ENCODE measurements at places on chromosomes 5 and 9. TPM values are rescaled to one million over a fixed set of nuclear protein-coding genes. Genes with fewer than 3 reads are reported as not detected.

The ECSCR gene
- total RNA-seq, result 14.8 TPM

- H3K27me3 ChIP-seq, result no peaks in the 10 kb centered on the region
- H3K4me3 ChIP-seq, result no peak overlapping the region
- H3K27ac ChIP-seq, result peak overlapping the region; percentile 64
- no peaks in the 10 kb centered on the region for H3K36me3 ChIP-seq
- H3K4me1 ChIP-seq, result peaks cover 18% of the 10 kb centered on the region
Measured at GRCh38 chr9:121242219-121242958, 25.6 kb upstream of the GSN start.

DNA sequence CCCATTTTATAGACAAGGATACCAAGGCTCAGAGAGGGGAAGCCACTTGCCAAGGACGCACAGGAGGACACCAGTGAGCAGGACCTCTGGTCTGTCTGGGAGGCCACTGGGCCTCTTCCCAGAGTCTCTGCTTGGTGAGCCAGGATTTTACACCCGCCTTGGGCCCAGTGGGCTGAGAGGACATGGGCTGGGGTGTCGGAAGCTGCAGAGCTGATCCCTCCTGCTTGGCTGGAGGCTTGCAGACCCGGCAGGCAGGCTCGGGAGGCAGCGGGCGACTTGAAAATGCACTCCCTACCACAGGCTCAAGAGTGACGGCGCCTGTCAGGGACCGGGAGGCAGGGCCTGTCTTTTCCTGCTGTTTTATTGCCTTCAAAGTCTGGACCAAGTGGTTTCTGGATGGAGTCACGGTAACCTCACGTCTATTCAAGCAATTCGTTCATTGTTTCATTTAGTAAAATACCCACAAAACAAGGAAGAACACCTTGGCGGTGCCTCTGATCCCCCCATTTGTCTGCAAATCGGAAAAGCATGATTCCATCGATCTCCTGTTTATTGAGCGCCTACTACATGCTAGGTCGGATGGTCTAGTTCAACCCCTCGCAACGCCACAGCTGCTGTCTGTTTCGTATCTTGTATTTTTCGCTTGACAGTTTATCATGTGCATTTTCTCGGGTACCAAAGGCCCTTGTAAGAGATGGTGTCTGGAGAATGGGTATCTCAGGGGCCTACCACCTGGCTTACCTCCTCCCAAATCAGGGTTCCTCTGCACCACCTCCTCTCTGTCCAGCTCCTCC is 108.1 kb upstream of the IER5L start:
- H3K27ac ChIP-seq, result no peak overlapping the region
- DNase-seq, result peak; percentile 40
- H3K4me3 ChIP-seq, result no peak overlapping the region
- no peaks in the 10 kb centered on the region for H3K27me3 ChIP-seq
- no peaks in the 10 kb centered on the region for H3K4me1 ChIP-seq

DNA sequence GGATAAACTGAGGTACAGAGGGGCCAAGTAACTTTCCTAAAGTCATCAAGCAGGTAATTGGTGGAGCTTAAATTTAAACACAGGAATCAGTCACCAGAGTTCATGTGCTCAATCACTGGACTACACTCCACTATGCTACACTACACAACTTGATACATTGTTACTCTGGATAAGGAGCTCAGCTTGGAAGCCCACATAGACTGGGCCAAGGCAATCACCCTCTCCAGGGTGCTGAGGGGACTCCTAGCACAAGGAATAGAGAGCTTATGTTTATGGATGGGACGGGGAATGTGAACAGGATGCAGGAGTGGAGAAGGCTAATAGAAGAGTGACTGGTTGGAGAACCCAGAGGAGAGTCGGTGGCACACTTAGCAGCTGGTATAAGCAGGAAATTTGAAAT is 113.5 kb upstream of the NFIB start:
- H3K36me3 ChIP-seq, result no peaks in the 10 kb centered on the region
- H3K4me1 ChIP-seq, result peaks cover 8% of the 10 kb centered on the region
- H3K4me3 ChIP-seq, result no peak overlapping the region
- no peaks in the 10 kb centered on the region for H3K27me3 ChIP-seq

The NR5A1 gene
- total RNA-seq, result not detected

- H3K4me3 ChIP-seq, result no peak overlapping the region
- no peaks in the 10 kb centered on the region for H3K36me3 ChIP-seq
- no peaks in the 10 kb centered on the region for H3K4me1 ChIP-seq
- no peak for DNase-seq
- H3K27me3 ChIP-seq, result no peaks in the 10 kb centered on the region
Measured at GRCh38 chr5:56638061-56638621, 177.2 kb upstream of the MAP3K1 start.

- DNase-seq, result no peak
- H3K27me3 ChIP-seq, result no peaks in the 10 kb centered on the region
- no peaks in the 10 kb centered on the region for H3K4me1 ChIP-seq
Measured at GRCh38 chr9:11158676-11159075, 545.9 kb upstream of the PTPRD start.

The SOX30 gene
- total RNA-seq, result 0.55 TPM

GRCh38 chr5:153480401-153480800 is 10.1 kb upstream of the GRIA1 start:
- H3K27ac ChIP-seq, result no peak overlapping the region
- H3K4me1 ChIP-seq, result no peaks in the 10 kb centered on the region
- H3K4me3 ChIP-seq, result no peak overlapping the region
- H3K36me3 ChIP-seq, result no peaks in the 10 kb centered on the region
- H3K27me3 ChIP-seq, result no peaks in the 10 kb centered on the region
- no peak for DNase-seq

DNA sequence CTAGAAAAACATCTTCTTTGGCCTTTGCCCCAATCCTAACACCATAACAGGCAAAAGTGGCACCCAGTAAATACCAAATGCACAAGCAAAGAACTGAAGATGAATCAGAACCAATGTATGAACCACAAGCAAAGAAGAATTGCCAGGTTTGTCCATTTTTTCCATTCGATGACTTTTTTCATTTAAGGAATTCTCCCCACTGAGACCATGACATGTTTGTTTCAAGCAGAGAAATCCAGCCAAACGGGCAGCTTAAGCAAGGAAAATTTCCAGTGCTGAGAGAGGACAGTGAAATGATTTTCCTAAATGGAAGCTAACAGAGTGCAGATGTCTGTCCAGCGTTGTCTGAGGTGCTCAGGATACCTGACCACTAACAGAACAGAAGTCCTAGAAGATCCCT is 203.7 kb downstream of the ADAMTS12 start:
- no peaks in the 10 kb centered on the region for H3K27me3 ChIP-seq
- H3K36me3 ChIP-seq, result no peaks in the 10 kb centered on the region
- no peak overlapping the region for H3K27ac ChIP-seq
- no peaks in the 10 kb centered on the region for H3K4me1 ChIP-seq

DNA sequence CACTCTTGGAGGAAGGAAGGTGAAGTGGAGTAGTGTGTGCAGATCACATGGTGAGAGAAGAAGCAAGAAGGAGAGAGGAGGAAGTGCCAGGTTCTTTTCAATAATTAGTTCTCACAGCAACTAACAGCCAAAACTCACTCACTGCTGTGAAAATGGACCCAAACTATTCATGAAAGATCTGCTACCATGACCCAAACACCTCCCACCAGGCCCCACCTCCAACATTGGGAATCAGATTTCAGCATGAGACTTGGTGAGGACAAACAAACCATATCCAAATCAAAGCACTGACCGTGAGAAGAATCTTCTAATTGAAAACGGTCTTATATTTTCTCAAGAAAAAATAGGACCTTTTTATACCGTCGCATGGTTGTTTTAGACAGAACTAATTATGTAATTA is 468.7 kb upstream of the TYRP1 start:
- H3K27ac ChIP-seq, result no peak overlapping the region
- no peak overlapping the region for H3K4me3 ChIP-seq
- DNase-seq, result no peak
- H3K4me1 ChIP-seq, result no peaks in the 10 kb centered on the region
- H3K36me3 ChIP-seq, result no peaks in the 10 kb centered on the region
- no peaks in the 10 kb centered on the region for H3K27me3 ChIP-seq

The GPR150 gene
- total RNA-seq, result not detected

DNA sequence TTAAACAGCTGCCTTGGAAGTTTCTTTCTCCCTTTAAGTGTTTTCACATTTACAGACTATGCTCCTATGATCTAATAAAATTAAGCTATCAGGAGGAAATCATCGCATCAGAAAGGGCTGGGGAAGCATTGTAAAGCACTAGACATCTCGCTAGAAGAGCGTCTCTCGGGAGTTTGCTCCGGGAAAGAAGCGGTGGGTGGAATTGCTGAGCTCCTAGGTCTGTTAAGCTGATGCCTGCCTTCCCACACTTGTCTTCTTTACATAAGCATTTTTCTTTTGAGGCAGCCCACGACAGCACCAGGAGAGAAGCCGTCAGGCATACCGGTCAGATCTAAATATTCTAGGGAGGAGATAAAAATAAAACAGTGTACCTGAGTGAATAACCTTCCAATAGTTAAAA is 541.7 kb upstream of the TUSC1 start:
- no peak for DNase-seq
- no peak overlapping the region for H3K27ac ChIP-seq
- H3K4me1 ChIP-seq, result no peaks in the 10 kb centered on the region
- H3K27me3 ChIP-seq, result no peaks in the 10 kb centered on the region
- no peak overlapping the region for H3K4me3 ChIP-seq

GRCh38 chr5:125848751-125849150 is 574.5 kb upstream of the GRAMD2B start:
- no peak overlapping the region for H3K4me3 ChIP-seq
- H3K4me1 ChIP-seq, result no peaks in the 10 kb centered on the region
- no peak overlapping the region for H3K27ac ChIP-seq
- H3K27me3 ChIP-seq, result no peaks in the 10 kb centered on the region
- H3K36me3 ChIP-seq, result no peaks in the 10 kb centered on the region

- no peaks in the 10 kb centered on the region for H3K27me3 ChIP-seq
- no peaks in the 10 kb centered on the region for H3K4me1 ChIP-seq
- H3K27ac ChIP-seq, result no peak overlapping the region
- no peaks in the 10 kb centered on the region for H3K36me3 ChIP-seq
- no peak for DNase-seq
Measured at GRCh38 chr9:71237051-71237450, 115.6 kb upstream of the TRPM3 start.

The CCL28 gene
- 1.6 TPM for total RNA-seq

- H3K4me3 ChIP-seq, result no peak overlapping the region
- no peaks in the 10 kb centered on the region for H3K36me3 ChIP-seq
- H3K4me1 ChIP-seq, result no peaks in the 10 kb centered on the region
- no peak overlapping the region for H3K27ac ChIP-seq
- no peaks in the 10 kb centered on the region for H3K27me3 ChIP-seq
- DNase-seq, result no peak
Measured at GRCh38 chr9:76116913-76117312, 226.4 kb downstream of the PCSK5 start.

GRCh38 chr9:125943831-125944230 is 196.7 kb downstream of the PBX3 start:
- no peak for DNase-seq
- H3K27ac ChIP-seq, result no peak overlapping the region
- peaks cover 2% of the 10 kb centered on the region for H3K4me1 ChIP-seq
- no peak overlapping the region for H3K4me3 ChIP-seq
- H3K27me3 ChIP-seq, result no peaks in the 10 kb centered on the region

DNA sequence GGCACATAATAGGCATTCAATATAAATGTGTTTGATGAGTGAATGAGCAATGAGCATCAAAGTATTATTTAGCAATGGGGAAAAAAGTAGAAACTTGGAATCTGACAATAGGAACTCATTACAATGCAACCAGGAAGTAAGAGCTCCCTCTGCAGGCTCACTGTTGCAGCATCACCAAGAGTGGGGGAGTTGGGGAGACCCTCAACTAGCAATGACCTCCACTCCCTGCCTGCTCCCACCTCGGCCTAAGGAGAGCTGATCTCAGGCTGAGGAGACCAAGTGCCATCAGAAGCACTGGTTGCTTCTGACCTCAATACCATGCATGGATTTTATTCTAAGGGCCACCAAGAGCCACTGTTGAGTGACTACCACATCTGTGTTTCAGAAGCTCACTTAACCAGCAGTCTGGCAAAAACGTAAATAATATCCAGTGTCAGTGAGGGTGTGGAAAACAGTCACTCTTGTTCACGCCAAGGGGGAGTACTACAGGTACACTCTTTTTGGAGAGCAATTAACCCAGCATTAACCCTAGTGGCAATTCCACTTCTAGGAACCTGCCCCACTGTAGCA is 8.0 kb downstream of the VDAC1 start:
- DNase-seq, result no peak
- no peak overlapping the region for H3K27ac ChIP-seq
- peaks cover 7% of the 10 kb centered on the region for H3K36me3 ChIP-seq
- H3K27me3 ChIP-seq, result no peaks in the 10 kb centered on the region
- no peak overlapping the region for H3K4me3 ChIP-seq

DNA sequence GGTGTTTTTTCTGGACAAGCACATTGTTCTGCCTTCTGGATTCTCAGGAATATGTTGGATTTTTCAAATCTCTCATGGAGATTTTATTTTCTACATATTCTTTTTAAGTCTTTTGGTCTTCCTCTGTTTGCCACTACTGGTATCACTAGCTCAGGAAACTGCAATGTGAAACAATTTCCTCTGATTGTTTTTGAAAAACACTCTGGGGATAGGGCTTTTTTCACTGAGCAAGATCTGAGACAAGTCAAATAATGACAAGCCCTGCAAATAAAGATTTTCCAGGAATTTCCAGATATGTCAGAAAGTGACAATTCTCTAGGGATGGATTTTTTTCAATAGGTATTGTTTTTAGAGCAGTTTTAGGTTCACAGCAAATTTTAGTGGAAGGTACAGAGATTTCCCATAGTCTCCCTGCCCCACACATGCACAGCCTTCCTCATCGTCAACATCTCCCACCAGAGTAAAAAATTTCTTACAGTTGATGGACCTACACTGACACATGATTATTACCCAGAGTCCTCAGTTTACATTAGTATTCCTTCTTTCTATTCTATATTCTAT is 86.9 kb upstream of the TMEM161B start:
- H3K27me3 ChIP-seq, result no peaks in the 10 kb centered on the region
- no peaks in the 10 kb centered on the region for H3K4me1 ChIP-seq
- H3K36me3 ChIP-seq, result no peaks in the 10 kb centered on the region
- H3K4me3 ChIP-seq, result no peak overlapping the region

- DNase-seq, result no peak
- H3K4me3 ChIP-seq, result no peak overlapping the region
- peak overlapping the region; percentile 54 for H3K27ac ChIP-seq
- no peaks in the 10 kb centered on the region for H3K36me3 ChIP-seq
- no peaks in the 10 kb centered on the region for H3K4me1 ChIP-seq
Measured at GRCh38 chr9:111068383-111068730, 30.1 kb upstream of the LPAR1 start.

DNA sequence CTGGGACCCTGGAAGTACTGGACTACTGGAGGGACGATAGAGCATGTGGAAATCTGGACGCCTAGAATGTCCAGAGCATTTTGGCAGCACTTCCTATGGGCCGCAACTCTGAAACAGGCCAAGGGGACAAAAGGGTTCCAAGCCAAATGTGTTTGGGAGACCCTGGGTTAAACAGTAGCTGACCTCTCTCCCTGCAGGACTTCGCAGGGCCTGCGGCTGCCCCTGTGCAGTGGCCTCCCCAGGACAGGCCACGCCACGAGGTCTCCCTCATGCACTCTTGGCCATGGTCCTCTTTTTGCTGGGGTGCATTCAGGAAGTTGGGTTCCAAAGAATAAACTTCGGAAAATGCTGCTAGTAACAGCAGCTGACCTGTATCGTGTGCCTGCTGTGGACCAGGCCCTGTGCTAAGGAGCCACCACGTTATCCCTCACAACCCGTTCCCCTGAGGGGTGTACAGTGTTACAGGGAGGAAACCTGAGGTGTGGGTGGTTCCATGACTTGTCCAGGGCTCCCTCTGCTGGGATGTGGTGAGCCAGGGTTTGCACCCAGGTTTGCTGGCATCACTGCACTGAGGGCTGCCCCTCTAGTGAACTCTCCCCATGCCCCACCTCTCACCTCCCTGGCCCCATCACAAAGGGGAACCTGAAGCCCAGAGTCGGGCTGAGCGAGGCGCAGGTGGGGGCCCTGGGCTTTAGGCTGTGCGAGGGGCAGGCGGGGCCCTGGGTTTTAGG is 79.4 kb downstream of the AMBP start:
- peaks cover 13% of the 10 kb centered on the region for H3K4me1 ChIP-seq
- no peak overlapping the region for H3K27ac ChIP-seq
- H3K27me3 ChIP-seq, result no peaks in the 10 kb centered on the region
- no peak overlapping the region for H3K4me3 ChIP-seq

Data from sigmoid colon (tissue), 7 donors.